ENCODE measurements at places on chromosomes 6 and 20. TPM values are rescaled to one million over a fixed set of nuclear protein-coding genes. Genes with fewer than 3 reads are reported as not detected.

DNA sequence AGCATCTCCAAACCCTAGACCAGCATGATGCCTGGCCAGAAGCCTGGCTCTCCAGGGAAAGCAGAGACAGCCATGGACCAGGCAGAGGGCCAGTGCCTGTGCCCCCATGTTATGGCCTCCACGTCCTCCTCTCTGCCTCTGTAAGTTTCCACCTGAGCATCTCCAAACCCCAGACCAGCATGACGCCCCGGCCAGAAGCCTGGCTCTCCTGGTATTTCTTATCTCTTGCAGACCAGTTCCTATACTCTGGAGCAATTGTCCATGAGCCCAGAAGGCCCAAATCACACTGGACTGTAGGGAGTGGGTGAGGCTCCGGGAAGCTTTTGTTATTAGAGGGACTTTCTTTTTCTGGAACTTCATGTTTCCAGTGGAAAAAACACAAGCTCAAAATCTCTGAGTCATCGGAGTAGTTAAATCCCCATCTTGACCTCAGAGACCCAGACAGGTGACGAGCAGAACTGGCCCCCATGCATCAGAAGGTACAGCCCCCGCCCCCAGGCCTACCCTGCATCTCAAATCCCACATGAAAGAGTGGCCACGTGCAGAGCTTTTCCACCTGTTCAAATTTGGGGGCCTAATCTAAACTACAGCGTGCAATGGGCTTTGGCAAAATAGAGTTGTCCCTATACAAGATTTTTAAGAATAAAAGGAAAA, 110.2 kb upstream of the FOXQ1 start:
- no peak for DNase-seq

DNA sequence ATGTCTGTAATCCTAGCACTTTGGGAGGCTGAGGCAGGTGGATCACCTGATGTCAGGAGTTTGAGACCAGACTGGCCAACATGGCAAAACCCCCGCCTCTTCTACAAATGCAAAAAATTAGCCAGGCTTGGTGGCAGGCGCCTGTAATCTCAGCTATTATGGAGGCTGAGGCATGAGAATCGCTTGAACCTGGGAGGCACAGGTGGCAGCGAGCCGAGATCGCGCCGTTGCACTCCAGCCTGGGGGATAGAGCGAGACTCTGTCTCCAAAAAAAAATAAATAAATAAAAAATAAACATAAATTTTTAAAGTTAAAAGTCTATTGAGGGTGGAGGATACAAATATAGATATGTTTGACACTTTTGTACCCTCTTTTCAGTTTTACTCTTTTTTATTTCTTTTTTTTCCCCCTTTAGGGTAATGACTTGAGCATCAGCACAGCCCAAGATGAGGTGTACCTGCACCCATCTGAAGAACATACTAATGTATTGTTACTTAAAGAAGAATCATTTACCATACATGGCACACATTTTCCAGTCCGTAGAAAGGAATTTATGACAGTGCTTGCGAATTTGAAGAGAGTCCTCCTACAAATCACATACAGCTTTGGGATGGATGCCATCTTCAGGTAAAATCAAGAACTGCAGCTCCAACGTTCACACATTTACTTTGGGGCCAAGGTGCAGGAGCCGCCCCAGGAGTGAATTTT, 368.9 kb downstream of the LAMA2 start:
- DNase-seq: peak; percentile 66

- no peak for DNase-seq
These were observed 351.2 kb downstream of the CD83 start for GRCh38 chr6:14468647-14469321.

DNA sequence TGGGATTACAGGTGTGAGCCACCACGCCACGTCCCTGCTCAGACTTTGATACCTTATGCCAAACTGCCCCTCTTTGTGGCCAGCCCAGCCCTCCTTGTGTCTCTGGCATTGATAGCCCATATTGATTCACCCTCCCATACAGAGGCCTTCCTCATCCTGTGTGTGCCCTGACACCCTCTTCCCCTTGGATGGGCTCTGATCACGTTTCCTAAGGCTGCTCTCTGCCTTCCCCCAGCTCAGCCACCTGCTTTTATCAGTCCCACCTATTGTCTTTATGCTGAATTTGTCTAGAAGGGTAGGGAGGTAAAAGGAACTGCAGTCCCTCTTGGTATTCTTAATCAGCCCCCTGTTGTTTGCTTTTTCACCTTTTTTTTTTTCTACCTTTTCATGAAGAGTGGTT, 95.9 kb downstream of the CDKAL1 start:
- no peak for DNase-seq

ID4 gene
- 13.6 TPM for total RNA-seq

CSE1L gene
- total RNA-seq: 123 TPM

DNA sequence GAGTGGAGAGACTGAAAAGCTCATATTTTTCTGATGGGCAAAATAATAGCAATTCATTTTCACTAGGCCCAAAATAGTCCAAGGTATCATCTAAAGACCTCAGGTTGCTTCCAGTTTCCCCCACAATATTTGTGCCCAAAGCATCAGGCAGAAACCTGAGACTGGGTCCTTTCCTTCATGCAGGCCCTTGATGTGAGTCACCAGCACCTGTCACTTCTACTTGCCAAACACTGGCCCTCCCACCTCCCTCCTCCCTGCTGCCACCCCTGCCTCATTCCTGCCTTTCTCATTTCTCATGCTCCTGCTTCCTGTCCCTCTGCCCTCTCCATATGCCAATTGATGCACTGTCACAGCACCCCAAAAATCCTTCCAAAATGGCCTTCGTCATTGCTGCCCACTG, 230.4 kb upstream of the CST7 start:
- no peak for DNase-seq

DNA sequence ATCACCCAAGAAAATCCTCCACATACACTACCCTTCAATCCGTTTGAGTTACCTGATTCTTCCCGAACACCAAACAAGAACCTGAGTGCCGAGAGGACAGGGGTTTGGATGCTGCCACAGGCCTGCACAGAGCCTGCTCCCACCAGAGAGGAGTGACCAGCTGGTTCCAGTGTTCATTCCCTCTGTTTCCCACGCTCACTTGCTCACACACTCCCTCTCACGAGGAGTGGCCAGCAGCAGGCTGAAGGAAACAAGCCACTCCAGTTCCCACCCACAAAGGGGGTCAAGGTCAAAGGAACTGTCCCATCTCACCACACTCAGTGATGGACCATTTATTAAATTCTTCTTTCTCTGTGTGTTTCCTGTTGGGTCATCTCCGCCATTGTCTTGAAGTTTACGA, 97.2 kb upstream of the SNX9 start:
- DNase-seq: no peak

DNA sequence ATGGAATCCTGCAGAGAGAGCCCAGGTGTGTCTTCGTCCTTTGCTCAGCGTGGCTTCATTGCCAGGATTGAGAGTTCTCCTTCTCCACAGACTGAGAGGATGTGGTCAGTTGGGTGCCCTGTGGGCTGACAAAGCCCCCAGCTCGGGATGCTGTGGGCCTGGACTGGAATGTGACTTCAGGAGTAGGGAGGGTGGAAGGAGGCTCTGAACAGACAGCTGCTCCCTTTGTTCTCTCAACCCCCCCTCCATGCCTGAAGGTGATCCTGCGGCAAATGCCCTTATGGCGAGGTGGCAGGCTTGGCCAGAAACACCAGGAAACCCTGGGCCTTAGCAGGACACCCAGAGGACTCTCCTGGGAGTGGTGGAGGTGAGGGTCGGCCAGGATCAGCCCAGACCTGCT, 1.8 kb upstream of the CST5 start:
- no peak for DNase-seq

RNGTT gene
- total RNA-seq: 40.6 TPM

GRCh38 chr6:21707524-21708319, 114.2 kb downstream of the SOX4 start:
- no peak for DNase-seq

Measured in SJSA1 (cell line).